ENCODE measurements at places on chromosomes 3 and 15. TPM values are rescaled to one million over a fixed set of nuclear protein-coding genes. Genes with fewer than 3 reads are reported as not detected.

Gene SHC4
- total RNA-seq, result 4.2 TPM

DNA sequence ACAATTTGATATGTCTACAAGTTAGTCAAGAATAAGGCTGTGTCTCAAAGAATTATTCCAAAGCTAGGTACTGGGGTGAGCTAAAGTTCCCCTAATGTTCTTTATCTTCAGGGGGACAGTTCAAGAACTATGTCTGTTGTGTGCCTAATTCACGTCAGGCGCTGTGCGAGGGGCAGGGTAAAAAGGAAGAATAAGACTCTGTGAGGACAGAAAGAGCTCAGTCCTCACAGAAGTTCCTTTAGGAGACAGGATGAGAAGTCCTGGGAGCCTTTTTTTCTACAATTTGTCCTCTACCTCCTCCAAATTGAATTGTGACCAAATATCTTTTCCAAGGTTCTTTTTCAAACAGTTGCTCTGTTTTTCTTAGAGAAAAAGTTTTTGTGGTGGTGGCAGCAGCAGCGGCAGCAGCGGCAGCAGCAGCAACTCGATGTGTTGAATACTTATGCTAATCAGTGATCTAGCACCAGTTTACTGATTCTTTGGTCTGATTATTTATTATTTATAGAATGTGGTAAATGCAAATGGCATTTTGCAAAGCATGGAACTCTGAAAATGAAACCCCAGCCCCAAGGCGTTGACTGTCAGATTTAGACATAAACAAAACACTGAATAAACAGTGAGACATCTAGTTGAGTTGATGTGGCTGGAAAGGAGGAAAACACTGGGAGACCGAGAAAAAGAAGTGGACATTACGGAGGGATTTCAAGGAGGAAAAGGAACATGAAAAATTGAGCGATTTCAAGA is 88.6 kb downstream of the GTPBP8 start:
- no peak for ATAC-seq

DNA sequence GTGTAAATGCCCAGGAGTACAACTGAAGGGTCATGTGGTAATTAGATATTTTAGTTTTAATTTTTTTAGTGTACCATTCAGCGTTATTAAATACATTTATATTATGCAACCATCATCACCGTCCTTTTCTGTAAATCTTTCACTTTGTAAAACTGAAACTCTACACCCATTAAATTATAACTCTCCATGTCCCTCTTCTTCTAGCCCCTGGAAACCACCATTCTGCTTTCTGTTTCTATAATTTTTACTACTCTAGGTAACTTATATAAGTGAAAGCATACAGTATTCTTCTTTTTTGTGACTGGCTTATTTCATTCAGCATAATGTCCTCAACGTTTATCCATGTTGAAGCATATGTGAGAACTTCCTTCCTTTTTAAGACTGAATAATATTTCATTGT is 48.1 kb downstream of the STXBP5L start:
- no peak for ATAC-seq

GRCh38 chr15:74955796-74956647 is 550 bp downstream of the RPP25 start:
- ATAC-seq, result peak; percentile 65

GRCh38 chr15:39887832-39888231 is 32.2 kb downstream of the GPR176 start:
- ATAC-seq, result no peak

- no peak for ATAC-seq
These were observed 52.7 kb upstream of the SPTSSB start for GRCh38 chr3:161423911-161424522.

DNA sequence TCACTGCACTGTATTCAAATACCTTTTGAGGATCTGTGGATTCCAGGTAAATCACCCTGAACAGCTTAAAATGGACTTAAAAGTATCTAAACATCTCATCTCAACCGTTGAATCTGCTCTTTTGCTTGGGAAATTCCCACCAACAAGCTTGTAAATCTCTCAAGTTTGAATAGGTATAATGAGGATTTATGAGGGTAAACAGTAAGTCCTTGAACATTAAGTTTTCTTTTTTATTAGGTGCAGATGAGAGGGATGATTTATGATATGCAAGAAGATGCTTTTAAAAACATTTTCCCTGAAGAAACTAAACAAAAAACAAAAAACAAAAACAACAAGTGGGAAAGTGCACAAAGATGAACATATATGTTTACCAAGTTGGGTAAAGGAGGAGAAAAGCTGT is 290.6 kb downstream of the ROBO1 start:
- no peak for ATAC-seq

Gene AHSG
- total RNA-seq, result not detected

All from gastroesophageal sphincter (tissue), 4 donors.